GM23248 (cell line): ENCODE measurements at places on chromosomes 5 and 9. TPM values are rescaled to one million over a fixed set of nuclear protein-coding genes. Genes with fewer than 3 reads are reported as not detected.
A peak's percentile ranks its signal among the peaks of the same experiment; 100 is the strongest.

DNA sequence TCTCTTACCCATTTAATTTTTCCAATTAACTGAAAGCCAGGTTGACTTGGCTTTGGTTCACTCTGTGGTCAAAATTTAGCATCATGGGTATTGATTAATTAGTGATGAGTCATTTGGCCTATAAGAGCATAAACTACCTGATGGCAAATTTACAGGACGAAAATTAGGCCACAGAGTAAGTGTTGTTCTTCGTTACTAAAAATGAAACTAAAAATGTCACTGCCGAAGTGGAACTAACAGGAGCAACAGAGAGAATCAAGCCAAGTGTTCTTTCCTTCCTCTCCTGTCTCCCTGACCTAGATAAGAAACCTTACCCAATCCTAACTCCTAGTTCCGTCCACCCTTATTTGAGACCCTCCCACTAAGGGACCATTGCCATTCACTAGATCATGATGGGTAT, 176.9 kb downstream of the RAB3C start:
- DNase-seq = peak; percentile 1

GRCh38 chr5:163649514-163649913, 144.1 kb downstream of the MAT2B start:
- DNase-seq = peak; percentile 2

DNA sequence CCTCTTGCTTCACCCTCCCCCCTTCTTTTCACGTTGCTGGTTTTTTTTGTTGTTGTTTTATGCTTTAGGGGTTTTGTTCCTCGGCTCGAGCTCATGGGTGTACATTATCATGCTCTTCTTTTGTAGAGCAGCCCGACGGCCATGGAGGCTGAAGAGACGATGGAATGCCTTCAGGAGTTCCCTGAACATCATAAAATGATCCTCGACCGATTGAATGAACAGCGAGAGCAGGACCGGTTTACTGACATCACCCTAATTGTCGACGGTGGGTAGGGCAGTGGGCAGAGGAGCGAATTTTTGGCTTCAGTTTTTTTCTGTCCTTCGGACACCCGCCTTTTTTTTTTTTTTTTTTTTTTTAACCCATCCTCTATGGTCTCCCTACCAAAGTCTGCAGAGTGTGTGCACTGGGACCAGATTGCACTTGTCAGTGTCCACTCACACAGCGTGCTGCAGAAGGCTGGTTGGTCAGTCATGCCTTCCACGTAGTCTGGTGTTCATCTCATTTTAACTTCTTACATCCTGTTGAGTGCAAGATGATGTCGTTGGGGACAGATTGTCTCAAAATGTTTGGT, 1.3 kb downstream of the ZNF131 start:
- DNase-seq = peak; percentile 81

DNA sequence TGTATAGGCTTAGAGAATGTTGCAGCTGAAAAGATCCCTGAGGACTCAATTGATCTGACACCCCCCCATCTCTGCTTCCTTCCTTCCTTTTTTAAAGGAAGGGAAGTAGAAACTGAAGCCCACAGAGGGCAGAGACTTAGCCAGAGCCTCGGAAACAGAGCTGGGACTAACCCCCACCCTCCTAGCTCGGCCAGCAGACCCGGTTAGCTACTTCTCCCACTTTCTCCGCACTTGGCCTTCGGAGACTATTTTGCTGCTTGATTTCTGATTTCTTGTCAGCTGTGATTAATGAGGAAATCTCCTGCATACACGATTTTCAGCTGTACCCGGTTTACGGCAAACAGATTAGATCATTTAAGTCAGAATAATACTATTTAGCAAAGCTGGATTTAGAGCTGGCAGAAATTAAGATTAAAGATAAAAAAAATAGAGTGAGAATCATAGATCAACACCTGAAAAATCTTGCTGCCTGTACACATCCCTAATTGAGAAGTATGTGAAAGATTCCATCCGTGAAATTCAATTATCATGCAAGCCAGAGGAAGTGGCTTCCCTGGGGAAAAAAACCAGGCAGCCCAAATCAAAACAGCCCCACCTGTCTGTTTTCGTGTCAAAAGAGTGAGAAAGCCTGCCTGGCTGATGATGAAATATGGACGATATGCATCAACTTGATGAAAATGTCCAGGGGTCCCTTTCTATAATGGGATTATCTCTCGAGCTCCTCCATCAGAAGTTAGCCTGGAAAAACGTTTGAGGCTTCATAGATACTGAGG, 159.5 kb upstream of the SHB start:
- DNase-seq = no peak

GRCh38 chr5:135881244-135881643, 14.4 kb downstream of the IL9 start:
- peak; percentile 11 for DNase-seq

The STXBP1 gene
- 28.5 and 61.8 TPM in 2 replicates for total RNA-seq

GRCh38 chr9:127903557-127904475, 4.4 kb upstream of the ST6GALNAC6 start:
- peak; percentile 36 for DNase-seq

GRCh38 chr9:128215491-128216409, 12.6 kb downstream of the DNM1 start:
- peak; percentile 79 for DNase-seq

DNA sequence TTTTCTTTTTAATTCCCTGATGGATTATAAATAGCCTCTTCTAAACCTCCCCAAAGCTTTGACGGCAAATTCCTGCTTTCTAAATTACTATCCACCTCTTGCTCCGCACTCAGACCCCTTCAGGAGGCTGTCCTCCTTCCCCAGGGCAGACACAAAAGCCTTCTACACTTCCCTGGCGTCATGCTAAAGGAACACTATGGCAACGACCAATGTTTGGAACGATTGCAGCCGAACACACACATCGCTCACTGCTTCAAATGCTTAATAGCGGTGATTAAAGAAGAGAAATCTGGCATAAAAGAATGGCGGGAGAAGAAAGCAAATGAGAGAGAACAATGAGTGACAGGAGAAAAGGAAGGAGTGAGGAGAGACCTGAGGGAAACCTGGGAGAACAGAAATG, 297.3 kb downstream of the MLLT3 start:
- DNase-seq = no peak

DNA sequence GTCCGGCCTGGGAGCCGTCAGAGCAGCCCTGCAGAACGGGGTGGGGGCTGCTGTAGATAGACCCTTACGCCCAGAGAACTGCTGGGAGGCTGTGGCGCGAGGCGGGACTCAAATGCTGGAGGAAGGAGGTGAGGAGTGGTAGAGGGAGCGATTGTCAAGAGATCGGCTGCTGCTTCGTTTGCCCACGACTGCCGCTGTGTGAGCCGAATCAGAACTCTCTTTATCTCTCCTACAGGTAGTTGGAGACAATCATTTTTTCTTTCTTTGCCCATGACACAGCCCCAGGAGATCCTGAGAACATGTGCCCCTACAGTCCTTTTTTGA, 456 bp downstream of the ZNF79 start:
- DNase-seq = no peak

- DNase-seq = no peak
These were observed 3.4 kb downstream of the BTNL9 start for GRCh38 chr5:181043285-181044092.

GRCh38 chr9:90805006-90805996, 3.7 kb downstream of the SYK start:
- DNase-seq = no peak

- peak; percentile 8 for DNase-seq
These were observed 42.1 kb downstream of the TMOD1 start for GRCh38 chr9:97543561-97543960.

- no peak for DNase-seq
These were observed 167.6 kb upstream of the WWC1 start for GRCh38 chr5:168123631-168124528.

GRCh38 chr9:26669701-26670670, 222.6 kb downstream of the CAAP1 start:
- no peak for DNase-seq

GRCh38 chr9:76459694-76460635, 983 bp downstream of the GCNT1 start:
- peak; percentile 86 for DNase-seq

GRCh38 chr9:136231478-136232297, 13.9 kb downstream of the QSOX2 start:
- no peak for DNase-seq

- no peak for DNase-seq
These were observed 32.6 kb downstream of the CORO2A start for GRCh38 chr9:98159790-98160189.

The CORO2A gene
- total RNA-seq = 0.86 and 1.5 TPM in 2 replicates

DNA sequence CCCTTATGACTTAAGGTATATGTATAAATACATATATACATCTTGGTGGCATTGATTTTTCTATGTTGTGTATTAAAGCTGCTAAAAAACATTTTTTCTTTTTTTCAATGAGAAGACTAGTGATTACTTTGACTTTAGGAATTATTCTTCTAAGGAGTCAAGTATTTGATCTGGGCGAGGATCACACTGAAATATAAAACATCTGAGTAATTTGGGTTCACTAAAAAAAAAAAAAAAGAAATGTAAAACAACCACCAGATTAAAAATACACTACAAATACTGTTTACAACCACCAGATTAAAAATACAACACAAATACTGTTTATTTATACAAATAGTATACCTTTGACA, 9.0 kb downstream of the UBAP1 start:
- DNase-seq = peak; percentile 51

GRCh38 chr9:75997206-75997605, 106.7 kb downstream of the PCSK5 start:
- no peak for DNase-seq

- DNase-seq = peak; percentile 98
These were observed 41.5 kb downstream of the SH3PXD2B start for GRCh38 chr5:172412724-172413286.

The PCDHA13 gene
- total RNA-seq = not detected in 2 replicates

- DNase-seq = no peak
These were observed 133.9 kb downstream of the GIN1 start for GRCh38 chr5:102986074-102986473.

DNA sequence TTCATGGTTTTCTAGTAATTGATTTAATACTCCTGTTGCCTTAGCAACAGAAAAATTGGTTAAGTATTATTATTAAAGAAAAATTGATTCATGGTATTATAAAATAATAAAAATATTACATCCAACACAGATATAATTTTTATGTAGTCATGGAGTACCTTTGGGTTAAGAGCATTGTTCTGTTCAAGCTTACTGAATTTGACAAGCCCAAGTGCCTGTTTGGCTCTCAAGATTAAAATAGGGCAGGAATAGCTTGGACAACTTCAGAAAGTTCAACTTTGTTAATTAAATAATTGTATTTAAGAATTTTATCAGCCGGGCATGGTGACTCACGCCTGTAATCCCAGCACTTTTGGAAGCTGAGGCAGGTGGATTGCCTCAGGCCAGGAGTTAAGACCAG, 82.0 kb downstream of the NIPBL start:
- no peak for DNase-seq

The SMIM3 gene
- 64.9 and 88.3 TPM in 2 replicates for total RNA-seq

The CCNO gene
- total RNA-seq = 3.3 TPM in 1 of 2 replicates, not detected in the other

The CKMT2 gene
- total RNA-seq = not detected in 2 replicates

DNA sequence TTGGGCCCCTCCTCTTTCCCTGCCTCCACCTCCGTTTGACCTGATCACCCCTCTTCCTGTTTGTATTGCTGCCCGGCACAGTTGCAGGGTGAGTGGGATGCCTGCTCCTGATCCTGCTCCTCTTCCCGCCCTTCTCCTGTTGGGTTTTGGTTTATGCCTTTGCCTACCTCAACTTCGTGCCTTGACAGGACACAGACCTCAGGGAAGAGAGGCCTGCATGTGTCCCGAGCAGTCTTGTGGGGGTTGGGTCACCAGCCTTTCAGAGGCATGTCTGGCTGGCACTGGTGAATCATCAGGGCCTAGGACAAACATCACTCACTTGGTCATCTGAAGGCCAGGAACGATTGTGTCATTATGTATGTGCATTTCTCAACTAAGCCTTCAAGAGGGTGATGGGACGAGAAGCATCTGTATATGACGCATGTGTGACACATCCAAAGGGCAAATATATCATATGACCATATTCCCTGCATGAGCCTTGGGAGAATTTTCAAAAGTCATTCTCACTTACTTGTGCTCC, 56.9 kb downstream of the NPR3 start:
- DNase-seq = peak; percentile 99

DNA sequence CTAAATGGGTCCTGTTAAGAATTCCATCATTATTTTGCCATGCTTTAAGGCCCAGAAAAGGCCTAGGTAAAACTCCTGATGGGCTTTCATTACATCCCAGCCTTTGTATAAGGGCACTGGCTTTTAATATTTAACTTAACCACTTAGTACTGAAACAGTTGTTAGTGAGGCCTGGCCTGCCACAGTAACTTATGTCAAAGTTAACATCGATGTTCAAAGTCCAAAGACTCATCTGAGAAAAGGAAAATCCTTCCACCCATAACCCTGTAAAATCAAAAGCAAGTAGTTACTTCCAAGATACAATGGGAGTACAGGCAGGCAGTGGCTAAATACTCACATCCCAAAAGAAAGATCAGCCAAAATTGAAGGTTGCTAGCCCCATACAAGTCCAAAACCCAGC, 15.0 kb upstream of the UGT3A1 start:
- DNase-seq = no peak

The LCN9 gene
- total RNA-seq = not detected in 2 replicates

DNA sequence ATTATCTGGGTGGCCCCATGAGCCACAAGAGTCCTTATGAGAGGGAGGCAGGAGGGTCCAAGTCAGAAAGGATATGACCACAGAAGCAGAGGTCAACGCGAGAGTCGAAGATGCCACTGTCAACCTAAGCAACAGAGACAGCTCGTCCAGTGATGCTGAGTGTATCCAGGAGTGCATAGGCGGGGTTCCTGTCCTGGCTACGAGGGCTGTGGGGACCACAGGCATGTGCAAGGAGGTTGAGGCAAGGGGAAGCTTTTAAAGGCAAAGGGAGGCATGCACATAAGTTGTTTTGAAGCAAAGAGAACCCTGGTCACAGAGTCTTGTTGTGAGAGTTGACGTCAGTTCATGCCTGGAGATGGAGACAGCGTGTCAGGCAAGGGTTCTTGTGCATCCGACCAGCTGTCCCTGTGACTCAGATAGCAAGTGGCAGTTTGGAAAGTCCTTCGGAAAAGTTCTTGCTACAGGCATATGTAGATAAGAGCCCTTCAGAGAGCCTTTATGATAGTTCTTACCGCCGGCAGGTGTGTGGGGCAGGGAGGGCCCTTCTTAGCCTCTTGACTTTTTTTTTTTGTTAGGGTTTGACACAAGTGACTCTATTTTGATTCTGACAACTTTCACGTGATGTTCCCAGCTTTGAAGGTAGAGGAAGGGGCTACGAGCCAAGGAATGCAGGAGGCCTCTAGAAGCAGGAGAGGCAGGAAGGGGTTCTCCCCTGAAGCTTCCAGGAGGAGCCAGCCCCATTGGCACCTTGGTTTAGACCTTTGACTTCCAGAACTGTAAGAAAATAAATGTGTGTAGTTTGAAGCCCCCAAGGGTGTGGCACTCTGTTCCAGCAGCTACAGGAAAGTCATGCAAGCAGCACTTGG, 66.0 kb upstream of the FCN1 start:
- DNase-seq = no peak

The IFNA2 gene
- not detected in 2 replicates for total RNA-seq

The PCDHA2 gene
- not detected in 2 replicates for total RNA-seq

GRCh38 chr5:42387563-42387962, 35.7 kb upstream of the GHR start:
- DNase-seq = no peak

The SLC36A1 gene
- total RNA-seq = 10.1 and 13.4 TPM in 2 replicates

The NXNL2 gene
- 3.1 TPM in 1 of 2 replicates, not detected in the other for total RNA-seq

The TEX48 gene
- not detected in 2 replicates for total RNA-seq

- no peak for DNase-seq
These were observed 34.5 kb upstream of the ZNF366 start for GRCh38 chr5:72541501-72542225.
